Activated CD4-positive, alpha-beta T cell treated with anti-CD3 and anti-CD28 coated beads, Interleukin-2, amount 10 ng/mL, durations not matched to agents 24 days and 14 days (primary cell): ENCODE measurements at places on chromosomes 11 and 22. TPM values are rescaled to one million over a fixed set of nuclear protein-coding genes. Genes with fewer than 3 reads are reported as not detected.

DNA sequence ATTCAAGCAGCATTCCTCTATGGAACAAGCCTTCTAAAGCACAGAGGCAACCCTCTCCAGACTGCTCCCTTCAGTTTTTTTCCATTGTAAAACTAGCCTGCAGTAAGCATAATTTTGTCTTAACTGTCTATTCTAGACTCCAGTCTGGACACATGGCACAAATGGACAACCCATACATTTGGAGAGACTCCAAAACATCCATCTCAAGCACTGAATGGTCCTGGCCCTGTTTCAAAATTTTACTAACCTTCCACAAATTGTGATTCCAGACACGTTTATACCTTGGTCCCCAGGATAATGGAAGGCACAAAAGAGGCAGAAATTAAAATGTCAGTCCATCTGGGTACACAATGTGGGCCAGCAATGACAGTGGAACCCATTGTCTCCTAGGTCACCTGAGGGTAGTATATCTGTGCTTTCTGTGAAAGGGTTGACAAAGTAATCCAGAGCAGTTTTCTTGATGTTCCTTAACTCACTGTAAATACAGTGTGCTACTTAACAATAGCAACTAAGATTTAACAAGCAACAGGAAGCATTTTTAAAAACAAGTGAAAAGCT lies 16.2 kb upstream of the SESN3 start:
- peaks cover 10% of the 10 kb centered on the region for H3K4me1 ChIP-seq
- DNase-seq: no peak
- H3K27ac ChIP-seq: no peak overlapping the region
- H3K4me3 ChIP-seq: no peak overlapping the region
- no peaks in the 10 kb centered on the region for H3K27me3 ChIP-seq

DNA sequence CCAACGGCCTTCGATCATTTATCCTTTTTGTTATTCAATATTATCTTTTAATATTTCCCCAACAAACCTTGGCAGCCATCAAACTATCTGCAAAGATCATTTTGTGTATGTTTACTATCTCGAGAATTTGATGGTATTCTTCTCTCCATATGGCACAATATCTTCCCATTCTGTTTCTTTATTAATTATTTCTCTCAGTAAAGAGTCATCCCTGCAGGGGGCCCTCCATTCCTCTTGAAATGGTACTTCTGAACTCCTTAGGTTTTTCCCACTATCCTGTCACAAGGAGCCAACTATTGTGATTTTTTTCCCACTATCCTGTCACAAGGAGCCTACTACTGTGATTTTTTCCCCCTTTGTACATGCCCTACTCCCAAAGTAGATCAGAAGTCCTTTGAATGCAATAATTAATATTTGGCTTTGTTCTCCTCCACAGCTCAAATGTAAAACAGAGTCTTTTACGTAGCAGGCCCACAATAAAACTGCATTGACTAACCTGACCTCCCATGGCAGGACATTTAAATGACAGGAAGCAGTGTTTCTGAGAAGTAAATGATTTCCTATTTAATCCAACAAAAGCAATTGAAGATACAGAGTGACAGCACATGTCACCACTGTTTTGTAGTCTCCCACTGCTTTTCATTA lies 43.3 kb downstream of the PDGFD start:
- H3K27me3 ChIP-seq: no peaks in the 10 kb centered on the region
- no peak overlapping the region for H3K27ac ChIP-seq
- H3K4me3 ChIP-seq: no peak overlapping the region
- no peak for DNase-seq
- H3K4me1 ChIP-seq: no peaks in the 10 kb centered on the region

- no peaks in the 10 kb centered on the region for H3K27me3 ChIP-seq
- DNase-seq: no peak
- H3K4me1 ChIP-seq: peaks cover 50% of the 10 kb centered on the region
- H3K27ac ChIP-seq: no peak overlapping the region
- H3K4me3 ChIP-seq: no peak overlapping the region
These were observed 3.7 kb downstream of the RPL27A start for GRCh38 chr11:8686325-8686724.

The CHRM4 gene
- total RNA-seq: 0.80 and 0.84 TPM in 2 replicates

- no peaks in the 10 kb centered on the region for H3K36me3 ChIP-seq
- H3K27me3 ChIP-seq: no peaks in the 10 kb centered on the region
- DNase-seq: peak; percentile 60
- H3K4me1 ChIP-seq: no peaks in the 10 kb centered on the region
- H3K4me3 ChIP-seq: no peak overlapping the region
These were observed 185.3 kb upstream of the LARGE1 start for GRCh38 chr22:34105461-34106062.

GRCh38 chr11:9462806-9463537 lies 2.2 kb downstream of the ZNF143 start:
- peak overlapping the region; percentile 90 for H3K27ac ChIP-seq
- H3K36me3 ChIP-seq: peaks cover 21% of the 10 kb centered on the region

- no peak for DNase-seq
- H3K27ac ChIP-seq: no peak overlapping the region
- no peaks in the 10 kb centered on the region for H3K27me3 ChIP-seq
- no peak overlapping the region for H3K4me3 ChIP-seq
- peaks cover 65% of the 10 kb centered on the region for H3K36me3 ChIP-seq
These were observed 8.1 kb downstream of the MADD start for GRCh38 chr11:47278058-47278457.
